Endodermal cell (in vitro differentiated cells): ENCODE measurements at places on chromosomes 16 and 17. TPM values are rescaled to one million over a fixed set of nuclear protein-coding genes. Genes with fewer than 3 reads are reported as not detected.

DNA sequence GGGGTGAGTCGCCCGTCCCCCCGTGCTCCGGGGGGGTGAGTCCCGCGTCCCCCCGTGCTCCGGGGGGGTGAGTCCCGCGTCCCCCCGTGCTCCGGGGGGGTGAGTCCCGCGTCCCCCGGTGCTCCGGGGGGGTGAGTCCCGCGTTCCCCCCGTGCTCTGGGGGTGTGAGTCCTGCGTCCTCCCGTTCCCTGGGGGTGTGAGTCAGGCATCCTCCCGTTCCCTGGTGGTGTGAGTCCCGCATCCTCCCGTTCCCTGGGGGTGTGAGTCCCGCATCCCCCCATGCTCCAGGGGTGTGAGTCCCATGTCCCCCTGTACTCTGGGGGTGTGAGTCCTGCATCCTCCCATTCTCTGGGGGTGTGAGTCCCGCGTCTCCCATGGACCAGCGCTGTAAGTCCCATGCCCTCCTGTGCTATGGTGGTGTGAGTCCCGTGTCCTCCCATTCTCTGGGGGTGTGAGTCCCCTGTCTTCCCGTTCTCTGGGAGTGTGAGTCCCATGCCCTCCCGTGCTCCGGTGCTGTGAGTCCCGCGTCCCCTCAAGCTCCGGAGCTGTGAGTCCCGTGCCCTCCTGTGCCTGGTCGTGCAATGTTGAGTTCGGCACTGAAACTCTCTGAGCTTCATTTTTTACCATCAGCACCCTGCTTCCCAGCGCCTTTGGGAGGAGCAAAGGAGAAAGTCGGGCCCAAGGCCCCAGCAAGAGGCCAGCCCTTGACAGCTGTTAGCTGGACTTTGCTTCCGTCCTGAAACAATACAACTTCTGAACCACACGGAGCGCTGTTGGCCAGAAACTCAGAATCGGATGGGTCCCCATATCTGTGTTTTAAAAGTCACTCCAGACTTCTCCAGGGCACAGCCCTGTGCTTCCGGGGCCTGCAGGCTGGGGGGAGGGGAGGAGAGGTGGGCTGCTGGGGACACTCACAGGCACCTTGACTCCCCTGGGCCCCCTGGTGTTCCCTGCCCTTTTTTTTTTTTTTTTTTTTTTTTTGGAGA lies 11.5 kb upstream of the ZC3H18 start:
- DNase-seq, result peak; percentile 76

DNA sequence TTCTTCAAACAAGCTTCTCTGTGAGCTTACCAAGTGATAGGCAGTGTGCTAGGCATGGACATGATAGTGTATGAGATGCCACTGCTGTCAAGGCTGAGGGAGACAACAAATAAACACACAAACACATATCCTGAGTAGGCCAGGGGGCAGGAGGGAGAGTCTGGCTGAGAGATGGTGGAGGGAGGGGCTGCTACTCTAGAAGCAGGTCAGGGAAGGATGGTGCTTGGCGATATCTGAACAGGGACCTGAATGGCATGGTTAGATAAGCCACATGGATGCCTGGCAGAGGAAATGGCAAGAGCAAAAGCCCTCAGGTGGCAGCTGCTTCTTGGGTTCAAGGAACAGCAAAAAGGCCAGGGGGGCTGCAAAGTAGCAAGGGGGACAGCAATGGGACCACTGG lies 8.6 kb upstream of the CHST6 start:
- no peak for DNase-seq

DNA sequence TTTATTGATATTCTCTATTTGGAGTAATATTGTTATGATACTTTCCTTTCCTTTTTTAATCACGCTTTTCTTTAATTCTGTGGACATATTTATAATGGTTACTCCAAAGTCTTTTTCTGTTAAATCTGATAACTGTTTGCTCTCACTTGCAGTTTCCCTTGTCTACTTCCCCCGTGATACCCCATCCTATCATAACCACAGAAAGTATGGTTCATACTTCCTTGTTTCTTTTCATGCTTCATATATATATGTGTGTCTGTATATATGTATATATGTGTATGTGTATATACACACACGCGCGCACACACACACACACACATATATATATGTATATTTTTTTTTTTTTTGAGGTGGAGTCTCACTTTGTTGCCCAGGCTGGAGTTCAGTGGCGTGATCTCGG lies 23.5 kb downstream of the SPECC1 start:
- no peak for DNase-seq

DNA sequence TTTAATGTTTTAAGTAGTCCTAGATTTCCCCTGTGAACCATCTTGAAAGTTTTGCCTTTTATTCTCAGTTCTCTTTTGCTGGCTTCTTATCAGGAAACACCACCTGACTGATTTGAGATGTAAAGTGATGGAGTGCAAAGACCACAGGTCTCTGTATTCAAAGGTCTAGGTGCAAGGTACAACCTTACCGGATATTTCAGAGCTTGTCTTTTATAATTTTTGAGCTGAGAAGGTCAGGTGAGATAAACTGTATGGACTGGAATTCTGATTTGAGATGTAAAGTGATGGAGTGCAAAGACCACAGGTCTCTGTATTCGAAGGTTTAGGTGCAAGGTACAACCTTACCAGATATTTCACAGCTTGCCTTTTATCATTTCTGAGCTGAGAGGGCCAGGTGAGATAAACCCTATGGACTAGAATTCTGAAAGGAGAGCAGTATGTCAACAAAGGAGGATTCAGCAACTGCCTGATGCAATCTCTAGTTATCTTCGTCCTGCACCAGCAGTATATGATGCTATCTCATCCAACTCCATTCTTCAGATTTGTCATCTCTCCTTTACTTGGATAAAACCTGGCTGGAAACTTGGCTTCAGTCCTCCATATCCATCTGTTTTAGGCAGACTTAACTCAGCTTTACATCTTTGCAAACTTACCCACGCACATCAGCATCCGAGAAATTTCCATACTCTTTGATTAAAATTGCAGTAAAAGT lies 64.3 kb downstream of the CENPV start:
- no peak for DNase-seq

DNA sequence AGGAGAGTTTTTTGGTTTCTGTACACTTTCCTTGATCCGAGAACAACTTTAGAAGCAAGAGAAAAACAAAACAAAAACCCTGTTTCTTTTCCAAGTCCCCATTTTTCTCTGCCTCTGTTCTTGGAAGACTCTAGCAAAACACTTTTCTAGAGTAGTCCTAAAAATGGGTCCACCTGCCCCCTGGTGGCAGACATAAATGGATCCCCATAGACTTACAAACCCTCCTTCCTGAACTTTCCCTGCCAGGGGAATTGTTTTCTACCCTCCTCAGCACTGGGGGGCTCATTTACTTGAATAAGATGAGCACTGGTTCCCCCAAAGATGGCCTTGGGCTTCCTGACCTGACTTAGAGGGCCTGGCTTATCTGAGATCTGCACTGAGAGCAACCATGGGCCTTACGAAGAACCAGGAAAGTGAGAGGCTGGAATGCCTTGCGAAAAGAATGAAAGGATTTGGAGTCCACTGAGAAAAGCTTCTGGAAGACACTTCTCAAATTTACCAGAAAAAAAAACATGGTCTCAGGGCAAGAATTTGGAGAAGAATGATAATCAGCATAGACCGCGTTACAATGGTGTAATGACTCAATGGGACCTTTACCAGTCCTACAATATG lies 48.0 kb upstream of the CDYL2 start:
- DNase-seq, result peak; percentile 83

Gene NAGLU
- 23.3 to 34.5 TPM (median 31.5 TPM) in 3 replicates for total RNA-seq

- DNase-seq, result peak; percentile 72
Observed at GRCh38 chr17:73365906-73366623, 54.3 kb upstream of the CDC42EP4 start.

Gene KRTAP1-3
- total RNA-seq, result not detected in 3 replicates
